ENCODE measurements at places on chromosomes 11 and 22.

- no peak for DNase-seq
These were observed 1.6 kb downstream of the CD59 start for GRCh38 chr11:33734441-33735270.

- DNase-seq = no peak
These were observed 44.8 kb upstream of the MYO18B start for GRCh38 chr22:25697181-25697664.

DNA sequence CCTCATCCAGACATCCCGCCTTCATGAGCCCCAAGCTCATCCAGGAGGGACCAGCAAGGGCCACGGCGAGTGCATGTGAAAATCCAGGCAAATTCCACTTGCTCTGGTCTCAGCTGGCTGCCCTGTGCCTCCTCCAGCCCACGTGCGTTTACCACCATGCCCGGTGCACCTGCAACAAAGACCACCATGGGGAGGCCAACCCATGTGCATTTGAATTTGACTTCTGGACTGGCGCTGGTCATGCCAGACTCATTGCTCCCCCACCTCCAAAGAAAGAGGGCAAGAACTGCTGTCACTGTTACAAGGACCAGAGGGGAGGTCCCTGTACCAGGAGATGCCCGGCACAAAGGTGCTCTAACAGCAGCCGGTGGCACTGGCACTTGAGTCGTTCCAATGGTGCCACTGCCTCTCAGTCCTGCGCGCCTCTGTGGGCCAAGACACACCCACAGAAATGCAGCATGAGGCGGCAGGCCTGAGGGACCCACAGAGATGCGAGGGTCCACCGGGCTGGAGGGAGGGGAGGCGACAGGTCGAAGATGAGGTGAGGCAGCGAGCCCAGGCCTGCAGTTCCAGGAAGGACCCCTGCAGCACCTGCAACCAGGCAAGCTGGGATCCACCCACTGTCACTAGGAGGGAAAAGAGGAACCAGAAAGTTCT lies 80.3 kb downstream of the PHF21B start:
- DNase-seq = no peak

DNA sequence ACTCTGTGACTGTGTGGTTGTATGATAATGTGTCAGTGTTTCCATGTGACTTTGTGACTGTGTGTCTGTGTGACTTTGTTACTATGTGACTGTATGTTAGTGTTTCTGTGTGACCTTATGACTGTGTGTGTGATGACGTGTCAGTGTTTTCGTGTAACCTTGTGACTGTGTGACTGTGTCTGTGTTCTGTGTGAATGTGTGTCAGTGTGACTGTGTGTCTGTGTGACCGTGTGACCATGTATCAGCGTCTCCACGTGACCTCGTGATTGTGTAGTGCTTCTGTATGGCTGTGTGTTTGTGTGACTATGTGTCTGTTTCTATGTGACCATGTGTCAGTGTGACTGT lies 9.5 kb upstream of the PKNOX2 start:
- DNase-seq = no peak

DNA sequence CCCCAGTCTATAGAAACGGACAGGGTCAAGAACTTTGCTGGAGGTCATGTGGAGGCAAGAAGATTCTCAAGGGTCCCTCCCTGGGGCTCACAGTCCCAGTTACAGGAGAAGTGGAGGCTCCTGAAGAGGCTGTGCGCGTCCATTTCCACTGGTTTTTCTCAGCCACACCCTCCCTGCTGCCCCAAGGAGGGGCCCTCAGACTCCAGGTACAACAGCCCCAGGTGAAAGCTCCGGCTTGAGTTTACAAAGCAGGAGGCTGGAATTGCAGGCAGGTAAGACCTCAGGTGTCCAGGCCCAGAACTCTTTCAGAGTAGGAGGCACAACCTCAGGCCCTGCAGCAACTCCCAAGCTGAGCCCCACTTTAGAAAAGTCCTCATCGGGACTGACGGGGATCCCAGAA lies 3.1 kb downstream of the SHANK2 start:
- no peak for DNase-seq

DNA sequence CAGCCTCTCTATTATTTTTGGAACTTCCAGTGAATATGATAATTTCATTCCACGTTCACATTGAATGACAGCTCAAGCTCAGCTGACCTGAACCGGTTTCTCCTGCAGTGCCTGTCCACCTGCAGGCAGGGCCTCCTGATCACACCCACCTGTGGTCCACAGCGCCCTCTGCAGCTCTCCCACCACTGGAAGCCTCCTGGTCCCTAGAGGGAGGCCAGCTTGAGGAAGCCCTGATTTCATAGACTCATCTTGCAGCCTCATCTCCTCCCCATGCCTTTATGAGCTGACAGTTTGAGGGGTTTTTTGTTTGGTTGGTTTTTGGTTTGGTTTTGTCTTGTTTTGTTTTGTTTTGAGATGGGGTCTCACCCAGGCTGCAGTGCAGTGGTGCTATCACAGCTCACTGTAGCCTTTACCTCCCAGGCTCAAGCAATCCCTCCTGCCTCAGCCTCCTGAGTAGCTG lies 29.9 kb upstream of the MALAT1 start:
- DNase-seq = no peak

DNA sequence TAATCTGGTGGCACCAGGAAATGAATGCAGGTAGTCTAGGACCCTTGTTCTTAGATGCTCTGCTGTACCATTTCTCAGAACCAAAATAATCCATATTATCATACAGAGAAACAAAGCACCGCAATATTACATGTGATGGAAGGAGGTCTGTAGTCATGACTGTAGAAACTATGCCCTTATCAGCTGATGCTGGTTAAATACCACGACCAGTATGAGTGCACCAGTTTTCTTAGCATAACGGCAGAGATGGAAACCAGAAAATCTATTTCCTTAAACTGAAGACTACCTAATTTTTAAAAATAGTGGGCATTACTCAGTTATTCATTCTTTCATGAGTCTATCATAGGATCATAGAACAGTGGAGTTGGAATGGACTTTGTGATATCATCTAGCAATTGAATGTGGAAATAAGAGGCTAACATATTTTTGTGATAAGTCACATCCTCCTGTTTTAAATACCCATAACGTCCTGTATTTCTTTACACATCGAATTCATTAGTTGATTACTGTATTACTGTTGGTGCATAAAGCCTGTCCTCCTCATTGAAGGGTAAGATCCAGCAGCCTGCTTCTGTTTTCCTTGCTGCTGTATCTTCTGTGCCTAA lies 15.1 kb downstream of the JHY start:
- no peak for DNase-seq

- DNase-seq = no peak
These were observed 16.0 kb downstream of the MRTFA start for GRCh38 chr22:40620464-40621046.

DNA sequence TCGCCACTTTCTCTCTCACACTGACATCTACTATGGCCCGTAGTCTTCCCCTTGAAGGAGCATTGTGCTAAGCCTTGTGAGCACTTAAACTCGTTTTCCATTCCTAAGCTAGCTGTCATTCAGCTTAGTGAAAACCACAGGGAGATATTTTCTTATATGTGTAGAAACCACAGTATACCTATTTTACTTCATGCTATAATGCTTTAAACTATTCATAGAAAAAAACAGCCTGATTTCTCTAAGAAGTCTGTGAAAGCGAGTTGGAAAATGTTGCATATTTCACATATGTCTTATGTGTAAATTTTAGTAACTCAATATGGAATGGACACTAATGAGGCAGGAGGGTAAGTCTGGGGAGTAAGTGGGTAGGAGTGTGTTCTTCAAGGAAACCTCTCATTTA lies 194.3 kb upstream of the CTSC start:
- DNase-seq = no peak

DNA sequence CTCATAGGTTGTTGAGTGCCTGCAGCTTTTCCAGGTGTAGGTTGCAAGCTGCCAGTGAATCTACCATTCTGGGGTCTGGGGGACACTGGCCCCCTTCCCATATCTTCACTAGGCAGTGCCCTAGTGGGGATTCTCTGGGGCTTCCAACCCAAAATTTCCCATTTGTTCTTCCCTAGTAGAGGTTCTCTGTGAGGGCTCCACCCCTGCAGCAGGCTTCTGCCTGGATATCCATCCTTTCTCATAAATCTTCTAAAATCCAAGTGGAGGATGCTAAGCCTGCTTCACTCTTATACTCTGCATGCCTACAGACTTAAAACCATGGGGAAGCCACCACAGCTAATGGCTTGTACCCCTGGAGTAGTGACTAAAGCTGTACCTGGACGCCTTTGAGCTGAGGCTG lies 33.4 kb downstream of the ANO3 start:
- no peak for DNase-seq

GRCh38 chr11:109510316-109510715 lies 88.3 kb downstream of the C11orf87 start:
- DNase-seq = no peak

DNA sequence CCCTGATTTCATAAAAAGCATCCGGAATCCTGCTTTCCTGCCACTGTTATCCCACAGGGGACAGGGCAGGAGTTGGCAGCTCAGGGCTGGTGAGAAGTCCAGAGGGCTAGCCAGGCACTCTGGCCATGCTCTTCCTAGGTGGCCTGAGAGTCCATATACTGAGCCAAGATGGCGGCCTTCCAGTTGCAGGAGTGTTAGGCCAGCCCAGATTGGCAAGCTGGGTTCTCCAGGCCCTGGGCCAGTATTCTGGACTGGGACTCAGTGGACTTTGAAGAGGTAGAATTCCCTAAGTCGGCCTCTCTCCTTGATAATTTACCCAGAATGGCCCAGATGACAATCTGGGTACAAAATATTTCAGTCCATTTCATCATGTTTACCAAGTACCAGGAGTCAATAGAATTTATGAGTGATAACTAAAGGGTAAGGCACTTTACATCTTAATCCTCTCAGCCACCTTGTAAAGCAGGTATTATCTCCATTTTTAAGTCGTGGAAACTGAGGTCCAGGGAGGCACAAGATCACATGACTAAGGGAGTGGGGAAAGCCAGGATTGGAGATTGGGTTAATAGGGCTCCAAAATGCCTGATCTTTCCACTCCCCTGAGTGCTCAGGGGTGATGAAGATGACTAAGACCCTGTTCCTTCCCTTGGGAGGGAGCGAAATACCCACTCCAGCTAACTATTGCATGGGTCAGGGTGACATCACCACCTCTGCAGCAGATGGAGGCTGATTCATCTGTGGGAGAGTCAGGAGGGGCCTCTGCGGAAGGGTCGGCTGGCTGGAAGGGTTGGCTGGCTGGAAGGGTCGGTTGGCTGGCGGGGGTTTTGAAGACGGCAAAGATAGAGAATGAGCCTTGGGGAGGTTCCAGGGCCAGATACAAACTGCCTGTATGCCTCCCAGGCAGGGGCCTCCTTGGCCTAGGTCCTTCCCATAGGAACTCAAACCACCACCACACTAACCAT lies 1.2 kb upstream of the MICALL1 start:
- no peak for DNase-seq

- no peak for DNase-seq
These were observed 20.8 kb upstream of the ZBED5 start for GRCh38 chr11:10878408-10879214.

- DNase-seq = no peak
These were observed 45.6 kb upstream of the GDPD4 start for GRCh38 chr11:77346906-77347603.

GRCh38 chr11:31092638-31093037 lies 276.9 kb downstream of the DCDC1 start:
- DNase-seq = no peak

- no peak for DNase-seq
These were observed 90.5 kb downstream of the UBASH3B start for GRCh38 chr11:122746050-122746478.

- DNase-seq = no peak
These were observed 18.6 kb upstream of the SCARF2 start for GRCh38 chr22:20456064-20456721.

Data from esophagus squamous epithelium (tissue), 5 donors.